Progenitor cell of endocrine pancreas (in vitro differentiated cells): ENCODE measurements at places on chromosomes 5 and 9.

DNA sequence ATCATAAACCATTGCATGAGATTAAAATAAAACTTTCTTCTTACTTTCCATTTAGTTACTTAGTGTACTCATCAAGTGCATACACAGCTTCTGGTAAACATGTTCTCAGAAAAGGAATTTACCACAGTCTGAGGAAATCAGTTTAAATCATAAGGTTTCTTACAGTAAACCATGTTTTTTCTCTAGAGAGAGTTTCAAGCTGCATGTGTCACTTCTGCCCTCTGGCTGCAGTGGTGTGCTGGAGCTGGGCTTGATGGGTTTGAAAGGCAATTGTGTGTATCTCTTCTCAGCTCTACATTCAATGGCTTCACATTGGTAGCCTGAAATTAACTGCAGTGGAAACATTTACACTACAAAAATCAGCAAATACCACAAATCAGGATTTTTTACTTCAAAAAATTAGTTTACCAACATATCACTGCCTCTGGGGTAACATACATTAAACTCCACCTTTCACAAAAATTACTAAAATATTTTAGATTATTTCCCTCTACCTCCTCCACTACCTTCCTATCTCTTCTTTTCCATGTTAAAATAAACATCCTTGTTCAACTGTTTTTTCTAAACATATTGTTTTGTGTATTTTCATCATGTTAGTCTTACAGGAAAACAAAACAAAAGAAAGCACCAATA is 414.3 kb downstream of the ANXA1 start:
- no peak for DNase-seq
- H3K4me1 ChIP-seq = no peaks in the 10 kb centered on the region
- H3K4me3 ChIP-seq = no peak overlapping the region
- H3K27ac ChIP-seq = no peak overlapping the region
- no peaks in the 10 kb centered on the region for H3K27me3 ChIP-seq
- no peaks in the 10 kb centered on the region for H3K36me3 ChIP-seq

DNA sequence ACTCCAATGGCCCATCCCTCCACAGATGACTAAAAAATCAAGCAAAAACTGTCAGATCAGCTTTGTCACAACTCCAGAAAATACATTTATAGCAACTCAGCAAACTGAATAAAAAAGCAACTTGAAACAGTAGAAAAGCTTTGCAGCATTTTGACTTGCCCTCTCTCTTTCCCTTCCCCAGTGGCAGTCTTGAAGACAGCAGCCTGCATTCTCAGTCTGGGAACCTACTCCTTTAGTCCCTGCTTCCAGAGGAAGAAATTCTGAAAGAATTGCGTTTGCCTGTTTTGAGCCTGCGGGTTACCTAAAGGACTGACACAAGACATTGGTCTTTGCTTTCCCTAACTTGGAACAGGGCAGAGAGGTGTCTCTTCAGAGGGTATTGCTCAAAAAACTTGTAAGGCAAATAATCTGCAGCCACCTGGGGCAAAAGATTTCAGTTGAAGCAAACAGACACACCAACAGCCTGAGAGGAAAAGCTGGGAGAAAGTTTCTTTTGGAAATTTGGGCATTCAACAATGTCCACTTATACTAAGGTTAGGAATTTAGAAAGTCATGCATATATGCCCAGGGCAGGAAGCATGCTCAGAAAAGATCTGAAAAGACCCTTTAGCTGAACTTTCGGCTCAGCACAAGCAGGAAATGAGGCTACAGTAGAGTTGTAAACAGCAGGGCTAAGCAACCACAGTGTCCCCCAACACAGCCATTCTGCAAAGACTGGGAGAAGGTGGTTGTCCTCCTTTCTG is 15.2 kb upstream of the SLC35D2 start:
- no peak overlapping the region for H3K4me3 ChIP-seq
- no peak overlapping the region for H3K27ac ChIP-seq
- DNase-seq = no peak
- H3K27me3 ChIP-seq = no peaks in the 10 kb centered on the region
- no peaks in the 10 kb centered on the region for H3K4me1 ChIP-seq

- no peak overlapping the region for H3K4me3 ChIP-seq
- H3K36me3 ChIP-seq = no peaks in the 10 kb centered on the region
- H3K27me3 ChIP-seq = no peaks in the 10 kb centered on the region
- peaks cover 31% of the 10 kb centered on the region for H3K4me1 ChIP-seq
These were observed 1632.8 kb downstream of the MAT2B start for GRCh38 chr5:165138236-165138635.

DNA sequence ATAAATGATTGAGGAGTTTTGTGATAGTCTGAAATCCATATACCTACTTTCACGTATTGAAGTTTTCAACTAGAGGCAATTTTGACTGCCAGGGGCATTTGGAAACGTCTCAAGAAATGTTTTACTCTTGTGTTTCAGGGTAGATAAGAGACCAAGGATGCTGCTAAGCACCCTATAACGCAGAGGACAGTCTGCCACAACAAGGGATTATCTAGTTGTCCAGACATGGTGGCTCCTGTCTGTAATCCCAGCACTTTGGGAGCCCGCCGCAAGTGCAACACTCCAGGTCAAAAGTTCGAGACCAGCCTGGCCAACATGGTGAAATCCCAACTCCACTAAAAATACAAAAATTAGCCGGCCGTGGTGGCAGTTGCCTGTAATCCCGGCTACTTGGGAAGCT is 133.7 kb upstream of the CCNG1 start:
- no peak for DNase-seq
- no peaks in the 10 kb centered on the region for H3K36me3 ChIP-seq
- H3K4me3 ChIP-seq = no peak overlapping the region
- H3K4me1 ChIP-seq = no peaks in the 10 kb centered on the region
- no peak overlapping the region for H3K27ac ChIP-seq

- DNase-seq = no peak
- H3K36me3 ChIP-seq = no peaks in the 10 kb centered on the region
- H3K27me3 ChIP-seq = no peaks in the 10 kb centered on the region
These were observed 370.1 kb downstream of the TMEM161B start for GRCh38 chr5:87898574-87898973.

- H3K27me3 ChIP-seq = no peaks in the 10 kb centered on the region
- no peak overlapping the region for H3K4me3 ChIP-seq
- no peaks in the 10 kb centered on the region for H3K36me3 ChIP-seq
- H3K4me1 ChIP-seq = no peaks in the 10 kb centered on the region
These were observed 55.8 kb upstream of the ACTBL2 start for GRCh38 chr5:57538341-57538955.

- H3K27me3 ChIP-seq = no peaks in the 10 kb centered on the region
- no peak overlapping the region for H3K4me3 ChIP-seq
- peaks cover 2% of the 10 kb centered on the region for H3K4me1 ChIP-seq
- H3K27ac ChIP-seq = no peak overlapping the region
- DNase-seq = no peak
These were observed 446.9 kb upstream of the GRIN3A start for GRCh38 chr9:102185371-102185770.

- no peak overlapping the region for H3K4me3 ChIP-seq
- H3K27ac ChIP-seq = no peak overlapping the region
- no peaks in the 10 kb centered on the region for H3K27me3 ChIP-seq
- no peak for DNase-seq
These were observed 167.7 kb downstream of the TARS1 start for GRCh38 chr5:33608344-33609041.

DNA sequence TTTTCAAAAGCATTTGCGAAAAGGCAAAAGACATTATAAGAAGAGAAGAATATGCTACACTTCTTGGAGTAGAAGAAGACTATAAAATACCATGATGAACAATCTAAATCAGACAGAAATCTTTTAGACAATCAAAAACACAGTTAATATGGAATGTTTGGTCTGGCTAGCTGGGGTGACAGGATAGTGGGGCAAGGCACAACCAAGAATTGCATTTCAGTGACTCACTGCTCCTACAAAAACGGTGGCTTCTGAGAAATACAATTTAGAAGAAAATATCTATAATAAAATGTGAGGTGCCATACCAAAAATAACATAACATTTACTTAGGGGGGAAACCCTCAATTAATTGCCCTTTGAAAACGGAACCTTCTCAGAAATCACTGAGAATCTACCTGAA is 363.4 kb downstream of the NPR3 start:
- no peaks in the 10 kb centered on the region for H3K27me3 ChIP-seq
- H3K27ac ChIP-seq = no peak overlapping the region
- no peaks in the 10 kb centered on the region for H3K4me1 ChIP-seq
- no peak for DNase-seq

GRCh38 chr5:142141463-142141862 is 32.9 kb downstream of the NDFIP1 start:
- H3K36me3 ChIP-seq = peaks cover 26% of the 10 kb centered on the region
- no peaks in the 10 kb centered on the region for H3K27me3 ChIP-seq
- H3K4me3 ChIP-seq = no peak overlapping the region
- no peak overlapping the region for H3K27ac ChIP-seq
- DNase-seq = no peak

DNA sequence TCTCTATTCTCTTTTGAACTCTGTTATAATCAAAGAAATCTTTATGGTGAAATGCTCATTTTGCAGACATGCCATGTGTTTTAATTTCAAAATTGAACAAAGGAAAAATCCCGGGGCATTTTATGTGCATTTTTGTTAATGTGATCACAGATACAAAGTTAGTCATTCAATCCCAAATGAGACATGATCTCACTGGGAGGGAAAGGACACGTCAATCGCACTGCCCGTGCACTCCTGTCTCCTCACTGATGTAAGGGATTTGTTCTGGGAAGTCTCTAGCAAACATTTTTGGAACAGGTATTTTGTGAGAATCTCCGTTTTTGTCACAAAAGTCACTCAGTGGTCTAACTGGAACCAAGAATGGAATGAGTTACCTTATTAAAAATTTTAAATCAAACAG is 97.9 kb upstream of the RANBP6 start:
- no peaks in the 10 kb centered on the region for H3K36me3 ChIP-seq
- DNase-seq = no peak
- H3K4me3 ChIP-seq = no peak overlapping the region
- H3K27me3 ChIP-seq = no peaks in the 10 kb centered on the region
- no peak overlapping the region for H3K27ac ChIP-seq

DNA sequence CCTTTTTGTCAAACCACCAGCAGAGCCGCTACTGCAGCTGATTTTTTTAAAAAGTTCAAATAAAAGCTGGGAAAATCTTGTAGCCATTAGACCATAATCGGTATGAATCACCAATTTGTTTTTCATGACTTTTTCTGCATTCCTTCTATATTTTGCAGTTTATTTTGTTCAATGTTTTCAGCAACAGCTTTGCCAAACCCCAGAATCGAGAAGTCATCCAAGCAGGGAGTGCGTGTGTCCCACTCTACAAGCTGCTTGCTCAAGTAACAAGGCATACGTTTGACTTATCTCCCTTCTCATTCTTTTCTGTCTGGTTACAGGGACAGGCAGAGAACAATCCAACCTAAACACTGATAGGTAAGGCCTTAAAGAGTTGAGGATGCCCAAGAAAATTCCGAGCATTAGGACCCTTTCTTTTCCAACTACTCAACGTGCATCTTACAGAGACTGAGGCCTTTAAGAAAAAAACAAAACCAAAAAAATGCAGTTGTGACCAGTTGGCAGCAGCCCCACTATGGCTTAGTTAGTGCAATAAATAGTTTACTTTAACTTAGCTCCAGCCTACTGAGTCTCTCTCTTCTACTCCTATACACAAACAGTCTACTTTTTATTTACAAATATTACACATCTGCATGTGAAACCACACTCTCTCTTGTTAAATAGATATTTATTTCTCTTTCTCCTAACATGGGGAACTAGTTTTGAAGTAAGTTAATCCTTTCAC is 134.7 kb upstream of the SLIT3 start:
- H3K36me3 ChIP-seq = no peaks in the 10 kb centered on the region
- H3K4me3 ChIP-seq = no peak overlapping the region
- H3K4me1 ChIP-seq = peaks cover 5% of the 10 kb centered on the region
- H3K27ac ChIP-seq = no peak overlapping the region
- peaks cover 6% of the 10 kb centered on the region for H3K27me3 ChIP-seq
- no peak for DNase-seq

DNA sequence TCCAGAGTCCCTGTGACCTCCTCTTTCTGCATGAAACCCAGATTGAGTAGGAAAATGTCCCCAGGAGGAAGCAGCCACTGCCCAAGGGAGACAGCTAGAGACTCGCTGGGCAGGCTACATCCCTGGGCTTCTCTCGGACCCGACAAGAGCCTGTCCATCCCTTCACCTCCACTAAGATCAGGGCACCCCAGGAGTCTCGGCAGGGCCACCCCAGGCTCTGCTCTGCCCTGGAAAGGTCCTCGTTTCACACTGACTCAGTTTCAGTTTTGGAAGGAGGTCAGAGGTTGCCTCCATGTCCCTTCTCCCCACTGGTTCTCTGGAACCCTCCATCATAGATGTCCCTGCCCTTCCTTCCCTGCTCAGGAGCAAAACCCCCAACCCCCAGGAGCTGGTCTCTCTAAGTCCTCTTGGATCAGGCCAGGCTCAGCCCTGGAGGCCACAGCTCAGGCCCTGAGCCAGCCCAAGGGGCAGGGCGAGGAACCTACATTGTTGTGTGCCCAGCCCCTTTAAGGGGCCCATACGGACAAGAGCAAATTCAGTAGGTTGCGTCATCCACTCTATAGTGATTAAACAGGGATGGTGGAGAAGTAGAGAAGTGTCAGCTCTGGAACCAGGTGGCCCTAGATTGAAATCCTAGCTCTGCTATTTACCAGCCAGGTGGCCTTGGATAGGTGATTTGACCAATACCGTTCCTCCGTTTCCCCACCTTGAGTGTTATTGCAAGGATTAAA is 37.4 kb downstream of the C9orf50 start:
- H3K27me3 ChIP-seq = no peaks in the 10 kb centered on the region
- no peak for DNase-seq
- H3K4me3 ChIP-seq = no peak overlapping the region
- H3K36me3 ChIP-seq = no peaks in the 10 kb centered on the region
- no peak overlapping the region for H3K27ac ChIP-seq

DNA sequence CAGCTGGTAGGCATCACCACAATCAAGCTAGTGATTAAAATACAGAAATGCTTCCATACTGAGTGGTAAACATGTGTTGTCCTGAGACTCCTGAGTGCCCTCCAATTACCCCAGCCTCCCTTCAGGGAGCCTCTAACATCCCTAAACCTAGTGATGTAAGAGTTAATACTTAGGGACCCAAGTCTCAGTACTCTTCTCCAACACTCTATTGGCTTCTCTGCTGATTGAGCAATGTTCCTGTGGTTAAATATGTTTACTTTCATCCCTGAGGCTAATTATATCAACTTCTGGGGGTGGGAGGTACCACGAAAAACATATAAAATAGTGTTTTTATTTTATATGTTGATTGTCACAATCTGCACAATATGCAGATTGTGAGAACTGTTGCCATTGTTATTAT is 5.0 kb downstream of the GRXCR2 start:
- no peak overlapping the region for H3K27ac ChIP-seq
- DNase-seq = no peak
- H3K27me3 ChIP-seq = peaks cover 2% of the 10 kb centered on the region
- no peak overlapping the region for H3K4me3 ChIP-seq
- H3K4me1 ChIP-seq = no peaks in the 10 kb centered on the region
- H3K36me3 ChIP-seq = no peaks in the 10 kb centered on the region
